ENCODE measurements at places on chromosomes 1 and 21.

- DNase-seq: no peak
Measured at GRCh38 chr1:234769986-234770795, 160.2 kb upstream of the IRF2BP2 start.

DNA sequence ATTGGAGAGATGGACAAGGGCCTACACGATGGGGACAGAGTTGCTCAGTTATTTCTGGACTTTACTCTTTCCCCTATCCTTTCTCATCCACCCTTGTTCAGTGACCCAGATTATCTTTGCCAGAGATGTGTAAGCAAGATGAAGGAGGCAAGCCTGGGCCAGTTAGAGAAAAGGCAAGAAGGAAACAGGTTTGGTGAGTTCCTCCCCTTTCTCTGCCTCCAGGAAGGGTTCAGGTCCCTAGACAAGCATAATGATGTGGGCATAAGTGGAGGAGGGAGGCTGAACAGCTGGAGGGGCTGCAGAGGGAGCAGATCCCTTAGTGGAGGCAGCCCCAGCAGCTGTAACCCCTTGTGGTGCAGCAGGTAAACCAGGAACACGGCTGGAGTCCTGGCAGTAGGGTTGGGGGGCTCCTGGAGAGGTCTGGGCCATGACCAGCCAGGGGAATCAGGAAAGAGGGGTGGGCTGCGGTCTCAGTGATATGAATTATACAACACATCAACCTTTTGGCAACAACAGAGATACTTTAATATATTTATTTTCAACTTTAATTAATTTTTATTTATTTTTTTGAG, 9.2 kb upstream of the CDC42 start:
- DNase-seq: no peak

GRCh38 chr1:228472655-228473054, 14.5 kb upstream of the RNF187 start:
- no peak for DNase-seq

- no peak for DNase-seq
Measured at GRCh38 chr1:15952317-15953258, 23.3 kb downstream of the ZBTB17 start.

- DNase-seq: no peak
Measured at GRCh38 chr1:18440385-18441226, 40.1 kb upstream of the KLHDC7A start.

GRCh38 chr1:58849551-58849950, 65.7 kb upstream of the JUN start:
- DNase-seq: no peak

DNA sequence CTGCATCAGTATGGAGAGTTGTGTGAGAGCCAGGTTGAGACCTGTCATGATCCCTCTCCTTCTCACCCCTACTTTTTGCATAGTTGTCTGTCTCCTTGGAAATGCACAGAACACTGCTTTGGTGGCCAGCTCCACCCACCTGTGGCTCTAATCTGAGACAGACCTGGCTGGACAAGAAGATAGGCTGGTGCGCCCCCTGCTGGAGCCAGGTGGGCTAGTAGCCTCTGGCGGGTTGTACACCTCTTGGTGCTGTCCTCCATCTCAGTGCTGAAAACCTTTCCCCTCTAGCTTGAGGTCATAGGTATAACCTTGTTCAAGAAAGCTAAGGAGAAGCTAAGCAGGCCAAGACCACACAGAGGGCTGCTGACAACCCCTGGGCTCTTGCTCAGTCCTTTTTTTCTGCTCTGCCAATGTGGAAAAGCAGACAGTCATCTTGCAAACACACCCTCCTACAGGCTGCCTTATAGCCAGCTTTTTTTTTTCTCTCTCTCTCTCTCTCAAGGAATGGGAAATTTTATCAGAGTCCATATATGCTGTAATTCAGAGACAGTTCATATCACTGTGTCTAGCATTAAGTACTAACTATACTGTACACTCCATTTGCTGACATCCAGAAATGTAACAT, 58.8 kb upstream of the SPATA6 start:
- DNase-seq: no peak

DNA sequence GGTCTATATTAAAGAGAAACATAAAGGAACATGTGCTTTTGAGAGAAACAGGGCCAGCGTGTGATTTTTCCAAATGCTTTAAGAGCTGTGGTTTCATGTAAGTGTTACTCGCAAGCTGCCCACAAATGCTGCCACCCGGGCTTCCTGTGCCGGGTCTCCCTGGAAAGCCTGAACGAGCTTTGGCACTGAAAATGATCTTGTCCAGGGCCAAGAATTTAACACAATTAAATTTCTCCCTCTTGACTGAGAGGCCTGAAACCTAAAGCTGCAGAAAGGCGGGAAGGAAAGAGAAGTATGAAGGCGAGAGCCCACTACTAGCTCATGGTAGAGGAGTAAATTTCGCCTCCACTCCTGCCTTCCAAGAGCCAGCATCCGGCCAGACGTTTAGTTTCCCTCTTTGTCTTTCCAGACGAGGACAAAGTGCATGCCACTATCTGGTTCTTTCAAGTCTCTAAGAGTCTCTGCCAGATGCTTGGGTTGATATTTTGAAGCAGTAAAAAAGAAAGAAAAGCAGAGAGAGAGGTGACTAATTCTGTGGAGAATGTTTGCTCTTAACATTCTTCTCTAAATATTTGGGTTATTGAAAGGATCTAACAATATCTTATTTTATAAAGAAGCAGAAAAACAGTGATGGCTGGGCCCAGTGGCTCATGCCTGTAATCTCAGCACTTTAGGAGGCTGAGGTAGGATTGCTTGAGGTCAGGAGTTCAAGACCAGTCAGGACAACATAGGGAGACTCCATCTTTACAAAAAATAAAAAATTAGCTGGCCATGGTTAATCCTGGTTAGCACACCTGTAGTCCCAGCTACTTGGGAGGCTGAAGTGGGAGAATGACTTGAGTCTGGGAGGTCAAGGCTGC, 100.0 kb upstream of the HNRNPU start:
- no peak for DNase-seq

- no peak for DNase-seq
Measured at GRCh38 chr1:55833529-55834091, 618.4 kb upstream of the USP24 start.

- peak; percentile 14 for DNase-seq
Measured at GRCh38 chr21:25639551-25640201, 618 bp downstream of the JAM2 start.

- DNase-seq: no peak
Measured at GRCh38 chr1:59766227-59766855, 48.4 kb upstream of the HOOK1 start.

GRCh38 chr1:159965263-159965662, 11.2 kb upstream of the SLAMF9 start:
- no peak for DNase-seq

- no peak for DNase-seq
Measured at GRCh38 chr1:109050228-109050995, 8.5 kb upstream of the WDR47 start.

- DNase-seq: no peak
Measured at GRCh38 chr1:115594600-115594999, 47.2 kb upstream of the VANGL1 start.

- no peak for DNase-seq
Measured at GRCh38 chr1:53084589-53084971, 22.6 kb downstream of the PODN start.

DNA sequence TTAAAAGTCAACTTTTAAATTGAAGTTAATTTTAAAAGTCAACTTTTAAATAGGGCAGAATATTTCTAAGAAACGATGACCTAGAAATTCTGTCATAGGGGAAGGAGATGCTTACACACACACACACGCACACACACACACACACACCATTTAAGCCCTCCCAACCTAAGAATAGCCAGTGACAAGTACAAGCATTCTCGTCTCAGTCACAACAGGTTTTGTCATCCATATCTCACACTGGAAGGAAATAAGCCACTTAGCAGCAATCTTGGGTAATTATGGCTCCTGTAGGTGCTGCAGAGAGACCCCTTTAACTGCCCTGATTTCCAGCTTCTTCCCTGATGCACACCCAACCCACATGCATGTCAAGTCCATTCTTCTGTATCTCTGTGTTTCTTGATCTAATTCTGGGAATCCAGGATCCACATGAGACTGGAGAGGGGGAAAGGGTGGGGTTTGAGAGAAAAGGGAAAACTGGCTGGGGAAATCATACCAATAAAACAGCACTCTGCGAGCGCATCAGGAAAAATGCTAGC, 338.1 kb downstream of the PAPPA2 start:
- no peak for DNase-seq

DNA sequence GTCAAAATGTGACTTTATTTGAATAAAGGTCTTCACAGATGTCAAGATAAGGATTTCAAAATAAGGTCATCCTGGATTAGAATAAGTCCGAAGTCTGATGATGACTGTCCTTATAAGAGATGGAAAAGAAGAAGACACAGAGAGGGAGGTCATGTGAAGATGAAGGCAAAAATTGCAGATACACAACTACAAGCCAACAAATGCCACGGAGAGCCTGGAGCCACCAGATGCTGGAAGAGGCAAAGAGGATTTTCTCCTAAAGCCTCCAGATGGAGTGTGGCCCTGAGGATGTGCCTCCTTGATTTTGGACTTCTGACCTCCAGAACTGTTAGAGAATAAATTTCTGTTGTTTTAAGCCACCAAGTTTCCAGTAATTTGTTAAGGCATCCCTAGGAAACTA, 31.2 kb downstream of the SLAMF1 start:
- DNase-seq: no peak

- DNase-seq: no peak
Measured at GRCh38 chr1:240349695-240350094, 258.0 kb downstream of the FMN2 start.

DNA sequence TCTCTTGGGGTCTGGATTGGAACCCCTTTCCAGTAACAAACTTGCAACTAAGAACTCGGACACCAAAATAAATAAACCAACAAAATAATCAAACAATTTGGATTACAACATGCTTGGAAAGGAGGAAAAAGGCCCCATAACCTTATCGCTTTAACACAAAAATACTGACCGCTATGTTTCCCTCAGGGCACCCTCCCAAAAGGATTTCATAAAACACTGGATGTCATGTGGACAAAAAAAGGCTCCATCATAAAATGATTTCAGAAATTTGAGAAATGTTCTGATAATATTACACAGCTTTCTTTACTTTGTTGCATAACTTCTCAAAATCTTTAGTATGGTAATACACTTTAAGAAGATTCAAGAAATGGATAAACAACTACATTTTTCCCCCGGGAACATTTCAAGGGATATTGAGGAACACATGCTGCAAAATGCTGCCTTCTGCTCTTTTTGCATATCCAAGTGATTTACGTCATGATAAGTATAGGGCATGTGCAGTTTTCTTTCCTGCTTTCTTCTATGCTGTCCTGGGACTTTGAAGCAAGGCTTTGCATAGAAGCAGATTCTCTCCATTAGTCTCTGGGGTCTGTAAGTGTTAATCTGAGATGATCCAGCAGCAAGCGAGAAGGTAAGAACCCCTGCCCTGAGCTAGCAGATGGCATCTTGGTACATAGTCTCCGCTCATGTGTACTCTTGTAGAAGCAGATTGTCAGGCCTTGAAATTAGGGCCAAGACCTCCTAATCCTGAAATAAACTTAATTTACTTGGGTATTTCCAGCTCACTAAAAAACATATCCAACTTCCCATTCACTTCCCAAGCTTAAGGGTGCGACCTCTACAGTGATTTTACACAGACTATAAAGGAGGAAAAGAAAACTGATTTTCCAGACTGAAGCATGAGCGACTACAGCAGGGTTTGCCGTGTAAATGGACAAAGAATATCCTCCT, 85.5 kb upstream of the KIAA0040 start:
- DNase-seq: no peak

- DNase-seq: no peak
Measured at GRCh38 chr1:26277719-26278118, 2.2 kb upstream of the SH3BGRL3 start.

DNA sequence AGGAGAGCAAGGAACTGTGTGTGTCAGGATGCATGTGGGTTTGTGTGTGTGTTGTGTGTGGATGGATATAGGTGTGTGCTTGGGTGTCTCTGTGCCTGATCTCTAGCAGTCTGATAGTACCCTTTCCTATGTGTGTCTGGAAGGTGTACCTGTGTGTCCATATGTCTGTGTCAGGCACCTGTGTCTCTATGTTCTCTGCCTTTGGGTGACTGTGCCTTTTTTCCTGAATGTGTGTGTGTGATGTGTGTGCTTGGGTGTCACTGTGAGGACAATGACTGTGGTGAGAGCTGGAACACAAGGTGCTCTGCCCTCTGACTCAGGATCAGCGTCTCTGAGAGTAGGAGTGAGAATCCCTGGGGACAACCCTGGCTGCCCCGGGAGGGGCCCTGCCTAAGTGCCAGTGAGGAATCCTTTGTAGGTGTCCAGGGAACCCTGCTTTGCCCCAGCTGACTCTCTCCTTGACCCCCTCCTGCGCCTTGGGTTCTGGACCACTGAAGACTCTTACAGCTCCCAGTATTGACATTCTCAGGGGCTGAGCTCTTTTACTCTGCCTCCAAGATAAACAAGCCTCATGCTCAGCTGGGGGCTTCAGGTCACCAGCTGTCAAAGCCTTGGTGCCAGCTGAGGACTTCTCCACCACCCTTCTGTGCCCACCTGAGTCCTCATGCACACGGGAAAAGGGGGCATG, 735 bp upstream of the EFNA3 start:
- no peak for DNase-seq

DNA sequence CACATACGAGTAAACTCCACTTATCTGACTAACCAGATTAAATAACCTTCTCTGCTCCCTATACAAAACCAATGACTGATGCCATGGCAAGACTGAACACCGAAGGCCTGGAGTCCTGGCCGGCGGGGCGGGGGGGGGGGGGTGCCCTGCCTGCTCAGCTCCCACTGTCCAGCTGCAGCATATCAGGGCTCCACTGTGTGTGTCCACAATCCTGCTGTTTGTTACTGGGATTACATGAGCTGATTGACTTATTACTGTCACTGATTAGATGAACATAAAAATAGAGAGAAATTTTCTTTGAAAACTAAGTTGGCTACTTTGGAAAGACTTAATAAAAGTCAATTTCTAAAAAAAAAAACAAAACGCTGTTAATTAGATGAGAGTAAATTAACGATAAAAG, 24.9 kb downstream of the TMEM63A start:
- DNase-seq: no peak

GRCh38 chr1:184162281-184162680, 110.8 kb downstream of the TSEN15 start:
- DNase-seq: no peak

- no peak for DNase-seq
Measured at GRCh38 chr1:23816906-23817305, 8.3 kb downstream of the HMGCL start.

DNA sequence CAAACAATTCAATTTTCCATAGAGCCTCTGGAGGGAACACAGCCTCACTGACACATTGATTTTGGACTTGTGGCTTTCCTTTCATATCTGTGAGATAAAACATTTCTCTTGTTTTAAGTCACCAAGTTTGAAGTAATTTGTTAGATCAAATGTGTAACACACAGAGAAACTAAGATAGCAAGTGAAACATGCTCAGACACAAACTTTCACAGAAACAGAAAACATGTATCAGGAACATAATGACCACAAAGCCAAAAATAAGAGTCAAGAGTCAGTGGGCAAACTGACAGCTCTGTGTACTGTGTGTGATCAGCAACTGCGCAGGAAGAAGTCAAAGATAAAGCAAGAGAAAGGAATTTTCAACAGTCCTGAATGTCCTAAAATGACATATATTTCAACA, 1237.5 kb downstream of the AMY1C start:
- no peak for DNase-seq

- DNase-seq: no peak
Measured at GRCh38 chr1:241600496-241600901, 39.7 kb downstream of the CHML start.

Measured in activated effector memory CD4-positive, alpha-beta T cell treated with Interleukin-2 at 50 U/mL for 16 hours (primary cell).